ENCODE measurements at places on chromosomes 3 and 15. TPM values are rescaled to one million over a fixed set of nuclear protein-coding genes. Genes with fewer than 3 reads are reported as not detected.

SRGAP3 gene
- total RNA-seq: 19.8 TPM

DNA sequence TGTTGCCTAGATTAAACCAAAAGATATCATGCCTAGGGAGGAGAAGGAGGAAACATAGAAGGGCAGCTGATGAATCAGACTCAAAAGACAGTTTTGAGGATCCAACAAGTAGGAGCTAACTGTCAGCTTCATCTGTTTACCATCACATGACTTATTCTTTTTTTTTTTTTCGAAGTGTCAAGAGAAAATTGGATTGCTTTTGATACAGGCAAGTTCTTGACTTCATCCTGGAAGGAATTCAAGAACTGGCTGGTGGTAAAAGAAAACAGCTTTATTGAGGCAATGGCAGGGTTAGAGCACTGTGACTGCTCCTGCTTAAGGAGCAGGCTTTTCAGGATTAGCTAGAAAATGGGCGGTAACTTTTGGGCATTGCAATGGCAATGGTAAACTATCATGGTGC is 227.5 kb upstream of the KCNMB2 start:
- no peak for DNase-seq

DNA sequence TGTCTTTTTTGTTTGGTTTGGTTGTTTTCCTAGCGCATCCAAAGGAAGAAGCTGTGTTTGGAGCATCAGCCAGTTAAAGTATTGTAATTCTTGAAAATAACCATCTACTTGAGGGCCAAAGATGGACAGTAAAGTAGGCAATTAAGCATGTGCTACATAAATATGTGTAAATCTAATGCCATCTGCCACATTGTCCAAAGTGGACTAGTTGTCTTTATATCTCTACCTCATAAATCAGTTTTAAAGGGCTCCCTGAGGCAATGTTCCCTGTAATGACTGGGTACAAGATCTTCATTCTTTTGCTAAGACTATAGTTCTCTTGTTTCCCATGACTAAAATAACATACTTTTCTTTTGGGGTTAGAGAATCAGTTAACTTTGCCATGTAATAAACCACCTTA is 460.0 kb upstream of the RARB start:
- DNase-seq: no peak

DNA sequence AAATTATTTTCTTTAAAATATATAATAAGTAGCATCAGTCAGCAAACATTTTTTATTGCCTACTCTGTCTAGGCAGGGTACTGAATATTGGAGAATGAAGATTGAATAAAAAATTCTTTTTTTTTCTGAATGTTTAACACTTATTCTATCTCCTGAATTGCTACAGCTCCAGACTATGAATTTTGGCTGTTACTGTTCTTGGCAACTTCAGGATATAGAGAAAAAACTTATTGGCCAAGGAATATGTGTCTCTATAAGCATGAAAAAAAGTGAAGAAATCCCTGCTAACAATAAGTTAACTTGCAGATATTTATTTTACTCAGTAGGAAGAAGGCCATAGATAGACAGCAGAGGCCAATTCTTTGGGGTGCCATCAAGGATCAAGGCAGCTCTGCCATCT is 309.6 kb downstream of the RBMS3 start:
- DNase-seq: no peak

DUOX2 gene
- total RNA-seq: 0.30 TPM

KCNMB3 gene
- total RNA-seq: 0.28 TPM

MGLL gene
- 25.3 TPM for total RNA-seq

Measured in MCF 10A (cell line).